ENCODE measurements at places on chromosomes 2 and 18.

- no peak for DNase-seq
Measured at GRCh38 chr2:136207665-136208064, 89.7 kb upstream of the CXCR4 start.

GRCh38 chr2:167749660-167750059, 497.7 kb downstream of the STK39 start:
- DNase-seq = no peak

DNA sequence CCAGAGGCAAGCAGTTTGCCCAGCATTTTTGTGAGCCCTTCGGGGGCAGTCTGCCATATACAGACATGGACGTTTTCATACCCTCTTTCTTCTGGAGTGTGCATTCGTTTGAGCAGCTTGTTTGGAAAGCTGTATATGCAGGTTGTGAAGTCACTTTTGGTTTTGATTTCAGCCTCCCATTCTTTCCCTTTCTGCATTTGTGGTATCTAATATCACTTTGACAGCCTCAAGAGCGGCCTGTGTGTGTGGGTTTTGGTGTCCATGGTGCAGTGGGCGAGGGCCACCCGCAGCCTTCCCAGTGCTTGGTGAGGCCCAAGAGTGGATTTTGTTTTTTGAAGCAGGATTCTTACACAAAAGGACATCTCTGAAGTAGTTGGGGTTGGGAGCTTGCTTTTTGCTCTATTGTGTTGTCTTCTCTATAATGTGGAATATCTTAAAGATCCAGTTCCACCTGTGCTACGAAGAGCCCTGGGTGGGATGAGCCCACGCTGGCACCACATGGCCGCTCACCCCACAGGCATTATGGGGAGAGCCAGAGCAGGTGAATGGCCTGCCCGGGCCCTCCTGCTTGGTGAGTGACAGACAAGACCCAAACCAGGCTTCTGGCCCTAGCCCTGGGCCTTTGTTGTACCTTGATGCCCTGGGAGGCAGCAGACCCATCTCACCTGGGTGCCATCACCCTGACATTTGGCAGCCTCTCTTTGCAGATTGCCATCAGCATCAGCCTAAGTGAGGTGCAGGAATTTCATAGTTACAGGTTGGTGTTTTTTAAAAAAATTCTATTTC, 29.5 kb downstream of the INPP4A start:
- DNase-seq = no peak

GRCh38 chr18:79394534-79395307, 1.0 kb upstream of the NFATC1 start:
- no peak for DNase-seq

- DNase-seq = no peak
Measured at GRCh38 chr18:52667463-52668065, 327.6 kb downstream of the DCC start.

- DNase-seq = no peak
Measured at GRCh38 chr2:24513281-24514071, 22.4 kb downstream of the NCOA1 start.
